ENCODE measurements at places on chromosomes 13 and 19.

DNA sequence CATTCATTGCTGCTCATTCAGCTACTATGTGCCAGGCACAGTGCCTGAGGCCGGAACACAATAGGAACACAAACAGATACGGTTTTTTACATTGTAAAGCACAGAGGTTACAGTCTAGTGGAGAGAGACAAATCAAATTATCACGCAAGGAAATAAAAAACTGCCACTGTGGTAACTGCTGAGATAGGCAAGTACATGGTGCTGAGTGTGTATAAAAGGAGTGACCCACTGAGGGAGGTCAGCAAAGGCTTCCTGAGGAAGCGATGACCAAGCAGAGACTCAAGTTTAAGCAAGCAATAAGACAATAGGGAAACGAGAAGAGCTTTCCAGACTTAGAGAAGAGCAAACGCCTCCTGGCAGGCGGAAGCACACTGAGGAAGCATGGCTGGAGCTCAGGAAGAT is 56.4 kb downstream of the NUFIP1 start:
- no peak for DNase-seq

GRCh38 chr13:68170961-68171360 is 940.8 kb upstream of the PCDH9 start:
- peak; percentile 0 for DNase-seq

GRCh38 chr13:47294691-47295090 is 397.8 kb upstream of the HTR2A start:
- DNase-seq, result no peak

GRCh38 chr13:27293873-27294515 is 23.4 kb downstream of the RASL11A start:
- peak; percentile 49 for DNase-seq

DNA sequence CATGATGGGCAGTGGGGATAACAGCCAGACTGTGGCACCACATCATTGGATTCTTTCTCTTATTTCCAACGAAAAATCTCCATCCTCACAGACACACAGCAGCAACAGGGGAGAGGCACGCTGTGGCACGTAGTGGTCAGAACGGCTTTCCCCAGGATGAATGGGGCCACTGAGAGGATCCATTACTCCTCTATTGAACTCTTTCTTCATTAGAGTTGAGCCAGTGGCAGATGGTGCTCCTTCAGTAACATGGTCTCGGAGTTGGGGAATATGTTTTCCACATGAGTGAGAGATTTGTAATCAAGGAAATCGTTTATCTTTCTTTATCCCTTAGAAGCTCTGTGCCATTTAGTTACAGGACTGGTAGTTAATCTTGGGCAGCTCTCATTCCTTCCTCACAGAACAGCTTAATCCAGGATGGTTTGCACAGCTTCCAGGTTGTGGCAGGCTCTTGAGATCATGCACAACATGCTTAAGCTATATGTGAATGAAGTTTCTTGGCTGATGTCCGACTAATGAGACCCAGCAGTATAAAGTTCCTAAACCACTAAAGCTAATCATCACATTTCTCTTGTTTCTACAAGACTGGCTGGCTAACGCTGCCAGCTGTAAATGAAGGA is 180.5 kb upstream of the SLC10A2 start:
- DNase-seq, result no peak

DNA sequence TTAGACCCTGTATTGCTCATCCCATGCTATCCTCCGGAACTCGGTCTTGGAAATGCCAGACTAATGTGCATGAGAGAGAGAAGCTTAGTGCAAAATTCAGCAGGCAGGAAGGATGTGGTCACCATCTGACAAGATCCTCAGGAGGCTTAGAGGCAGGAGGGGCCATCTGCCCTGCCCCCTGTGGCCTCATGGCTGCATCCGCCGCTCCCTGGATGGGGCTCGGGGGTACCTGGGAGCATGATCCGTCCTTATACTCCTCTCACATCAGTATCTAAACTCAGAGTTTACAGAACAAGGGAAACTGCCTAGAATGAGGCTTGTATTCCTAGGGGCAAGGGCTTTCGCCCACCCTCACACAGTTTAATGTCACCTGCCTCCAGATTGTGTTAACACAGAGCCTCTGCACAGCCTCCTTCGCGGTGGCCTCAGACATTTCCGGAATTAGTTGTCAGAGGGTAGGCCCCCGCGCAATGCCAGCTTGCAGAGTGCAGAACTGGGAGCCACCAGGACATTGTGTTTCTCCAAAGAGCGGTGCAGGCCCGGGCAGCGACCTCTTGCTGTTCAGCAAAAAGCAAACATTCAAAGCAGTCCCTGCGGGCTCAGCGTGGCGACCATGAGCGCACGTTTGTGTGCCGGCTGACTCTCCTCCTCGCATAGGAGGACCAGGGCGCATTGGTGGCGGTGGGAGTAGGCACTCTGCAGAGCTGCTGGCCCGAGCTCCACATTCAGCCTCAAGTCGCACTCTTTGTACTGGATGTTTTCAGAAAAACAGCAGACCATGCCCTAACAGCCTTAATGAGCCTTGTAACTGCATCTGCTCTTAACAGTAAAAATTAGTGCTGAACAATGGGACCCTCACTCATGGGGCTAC is 39.1 kb downstream of the GPR12 start:
- DNase-seq, result peak; percentile 33

DNA sequence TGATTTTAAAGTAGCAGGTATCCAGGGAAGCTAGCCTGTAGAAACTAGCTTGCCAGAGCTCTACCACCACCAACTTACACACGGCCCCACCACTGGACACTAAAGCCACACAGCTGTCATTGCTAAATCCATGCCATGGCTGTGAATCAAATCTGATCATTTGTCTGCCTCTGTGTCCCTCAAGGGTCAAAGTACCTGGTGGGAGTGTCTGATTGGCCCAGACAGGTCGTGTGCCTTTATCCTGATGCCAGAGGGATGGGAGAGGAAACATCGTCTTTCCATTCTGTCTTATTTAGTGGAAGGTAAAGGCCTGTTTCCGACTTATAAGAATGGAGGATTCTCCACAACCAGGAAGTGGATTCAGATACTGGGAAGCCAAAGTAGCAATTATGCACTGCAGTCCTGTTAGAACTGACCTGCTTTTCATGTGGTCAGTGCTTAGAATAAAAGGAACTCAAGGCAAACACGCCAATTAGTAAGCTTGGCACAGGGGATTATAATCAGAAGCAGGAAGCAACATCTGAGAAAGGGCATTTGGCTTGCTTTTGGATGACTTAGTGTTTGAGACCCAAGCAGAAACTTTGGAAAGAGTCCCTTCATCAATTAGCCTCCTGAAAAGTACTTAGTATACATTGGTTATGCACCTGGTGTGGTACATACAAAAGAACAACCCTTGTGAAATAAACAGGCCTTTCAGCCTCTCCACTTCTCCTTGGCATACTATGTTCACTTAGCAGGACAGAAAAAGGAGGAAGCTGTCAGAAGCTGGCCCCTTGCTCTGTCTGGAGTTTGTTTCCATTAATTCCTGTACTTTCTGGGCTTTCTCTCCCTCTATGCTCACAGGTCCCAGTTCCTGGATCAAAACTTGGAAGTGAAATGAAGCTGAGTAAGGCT is 192.4 kb downstream of the NUFIP1 start:
- no peak for DNase-seq

GRCh38 chr19:17765069-17765618 is 13.9 kb downstream of the FCHO1 start:
- DNase-seq, result no peak

DNA sequence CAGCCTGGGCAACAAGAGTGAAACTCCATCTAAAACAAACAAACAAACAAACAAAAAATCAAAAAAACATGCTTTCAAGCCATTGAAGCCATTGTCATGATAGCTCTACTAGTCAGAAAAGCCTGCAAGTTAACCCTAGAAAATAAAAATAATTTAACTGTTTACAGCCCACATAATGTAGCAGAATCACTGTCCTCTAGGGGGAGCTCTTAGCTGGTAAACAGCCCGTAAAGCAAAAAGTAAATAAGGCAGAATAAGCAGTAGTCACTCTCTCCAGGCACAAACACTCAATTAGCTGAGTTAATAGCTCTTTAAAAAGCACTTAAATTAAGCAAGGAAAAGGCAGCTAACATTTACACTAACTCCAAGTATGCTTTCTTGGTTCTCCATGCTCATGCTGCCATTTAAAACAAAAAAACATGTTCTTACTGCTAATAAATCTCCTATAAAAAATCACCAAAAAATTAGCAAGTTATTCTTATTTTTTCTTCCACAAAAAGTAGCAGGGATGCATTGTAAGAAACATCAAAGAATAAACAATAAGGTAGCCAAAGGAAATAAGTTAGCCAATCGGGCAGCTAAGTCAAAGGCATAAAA is 11.3 kb downstream of the LILRB4 start:
- DNase-seq, result no peak

DNA sequence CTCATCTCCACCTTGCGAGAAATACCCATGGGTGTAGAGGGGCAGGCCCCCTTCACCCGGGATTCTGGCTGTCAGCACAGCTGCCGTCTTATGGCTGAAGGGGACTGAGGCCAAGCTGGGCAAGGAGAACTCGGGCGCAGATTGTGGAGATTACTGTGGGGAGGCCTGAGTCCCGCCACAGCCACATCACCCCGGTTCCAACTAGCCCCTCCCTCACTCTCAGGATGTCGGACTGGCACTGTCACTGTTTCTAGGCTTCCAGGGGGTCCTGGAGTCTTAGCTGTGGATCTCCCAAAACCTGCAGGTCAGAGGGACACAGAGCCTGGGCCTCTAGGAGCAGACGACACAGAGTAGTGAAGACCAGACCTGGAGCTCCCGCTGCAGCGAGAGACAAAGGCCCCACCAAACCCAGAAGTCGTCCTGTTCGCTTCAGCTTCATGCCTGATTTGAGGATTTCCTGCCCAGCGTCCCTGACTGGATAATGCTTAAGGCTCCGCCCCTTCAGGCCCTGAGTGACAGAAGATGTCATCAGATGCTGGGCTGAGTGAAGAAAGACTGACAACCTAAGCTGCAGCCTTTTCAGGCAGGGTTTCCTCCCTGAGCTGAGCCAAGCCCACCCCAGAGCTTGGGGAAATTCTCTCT is 55.8 kb downstream of the ZNF93 start:
- no peak for DNase-seq

DNA sequence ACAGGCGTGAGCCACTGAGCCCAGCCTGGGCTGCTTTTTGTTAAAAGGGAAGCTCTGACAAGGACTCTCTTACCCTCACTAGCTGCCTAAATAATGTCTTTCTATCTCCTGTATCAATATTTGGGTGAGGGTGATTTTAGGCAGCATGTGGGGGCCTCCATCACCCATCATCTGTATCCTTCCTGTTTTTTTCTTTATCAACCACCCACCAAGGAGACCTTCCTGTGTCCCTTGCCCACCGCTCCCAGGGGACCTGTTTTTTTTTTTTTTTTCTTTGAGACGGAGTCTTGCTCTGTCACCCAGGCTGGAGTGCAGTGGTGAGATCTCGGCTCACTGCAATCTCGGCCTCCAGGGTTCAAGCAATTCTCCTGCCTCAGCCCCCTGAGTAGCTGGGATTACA is 5.4 kb upstream of the NDUFB7 start:
- no peak for DNase-seq

DNA sequence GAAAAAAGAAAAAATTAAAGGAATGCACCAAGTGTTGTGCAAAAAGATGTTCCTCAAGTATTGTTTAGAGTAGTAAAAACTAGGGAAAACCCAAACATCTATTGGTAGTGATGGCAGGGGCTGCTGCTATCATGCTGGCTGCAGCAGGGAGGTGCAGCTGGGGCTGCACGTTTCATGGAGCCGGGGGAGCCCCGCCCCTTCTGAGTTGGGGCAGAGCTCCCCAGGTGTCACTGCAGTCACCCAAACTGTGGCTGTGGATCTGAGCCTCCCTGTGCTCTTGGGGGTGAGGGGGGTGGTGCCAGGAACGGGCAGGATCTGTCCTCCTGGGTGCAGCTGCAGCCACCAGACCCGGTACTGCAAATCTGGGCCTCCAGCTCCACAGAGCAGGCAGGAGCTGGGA is 11.5 kb upstream of the UBE2S start:
- DNase-seq, result no peak

DNA sequence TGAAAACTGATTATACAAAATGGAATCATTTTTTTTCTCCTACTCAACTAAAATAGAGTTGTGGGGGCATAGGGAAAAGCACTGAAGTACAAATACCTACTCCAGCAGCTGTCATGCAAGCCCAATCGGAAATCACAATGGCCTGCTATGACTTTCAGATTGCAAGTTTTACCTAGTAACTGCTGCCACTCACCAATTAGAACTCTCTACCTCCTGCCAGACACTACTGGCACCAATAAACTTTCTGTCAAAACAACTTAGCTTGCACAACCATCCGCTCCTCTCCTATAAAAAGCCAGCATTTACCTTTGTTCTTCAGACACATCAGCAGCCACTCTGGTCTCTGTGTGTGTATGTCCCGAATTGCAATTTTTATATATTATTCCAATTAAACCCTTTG is 9.3 kb upstream of the TRPC4 start:
- DNase-seq, result no peak

DNA sequence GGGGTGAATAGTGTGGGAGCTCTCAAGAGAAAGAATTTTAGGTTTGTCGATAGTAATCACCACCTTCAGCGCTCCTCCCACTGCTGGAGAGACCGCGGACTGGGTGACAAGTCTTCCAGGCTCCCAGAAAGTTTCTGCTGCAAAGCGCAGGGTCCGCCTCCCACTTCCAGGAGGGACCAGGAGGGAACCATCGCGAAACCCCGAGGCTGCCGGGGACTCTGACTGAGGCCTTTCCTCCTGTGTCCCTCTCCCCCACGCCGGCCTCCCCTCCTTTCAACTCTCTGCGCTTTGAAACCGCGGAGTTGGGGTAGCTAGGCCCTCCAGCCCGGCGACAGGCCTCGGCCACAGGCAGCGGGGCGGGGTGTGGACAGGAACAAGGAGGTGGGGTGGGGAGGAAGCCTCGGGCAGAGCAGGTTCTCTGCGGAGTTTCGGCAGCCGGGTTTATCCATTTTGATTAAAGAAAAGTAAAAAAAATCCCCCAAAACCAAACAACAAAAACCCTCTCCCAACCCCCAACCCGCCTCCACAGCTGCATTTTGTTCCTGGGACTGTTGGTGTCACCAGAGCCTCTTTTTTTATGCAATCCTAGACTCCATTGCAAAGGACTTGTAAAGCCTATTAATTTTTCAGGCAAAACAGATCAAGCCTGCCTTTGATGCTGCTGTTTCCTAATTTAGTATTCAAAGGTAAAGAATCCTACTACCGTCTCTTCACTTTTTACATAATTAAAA is 157.2 kb downstream of the TM9SF2 start:
- DNase-seq, result peak; percentile 44

DNA sequence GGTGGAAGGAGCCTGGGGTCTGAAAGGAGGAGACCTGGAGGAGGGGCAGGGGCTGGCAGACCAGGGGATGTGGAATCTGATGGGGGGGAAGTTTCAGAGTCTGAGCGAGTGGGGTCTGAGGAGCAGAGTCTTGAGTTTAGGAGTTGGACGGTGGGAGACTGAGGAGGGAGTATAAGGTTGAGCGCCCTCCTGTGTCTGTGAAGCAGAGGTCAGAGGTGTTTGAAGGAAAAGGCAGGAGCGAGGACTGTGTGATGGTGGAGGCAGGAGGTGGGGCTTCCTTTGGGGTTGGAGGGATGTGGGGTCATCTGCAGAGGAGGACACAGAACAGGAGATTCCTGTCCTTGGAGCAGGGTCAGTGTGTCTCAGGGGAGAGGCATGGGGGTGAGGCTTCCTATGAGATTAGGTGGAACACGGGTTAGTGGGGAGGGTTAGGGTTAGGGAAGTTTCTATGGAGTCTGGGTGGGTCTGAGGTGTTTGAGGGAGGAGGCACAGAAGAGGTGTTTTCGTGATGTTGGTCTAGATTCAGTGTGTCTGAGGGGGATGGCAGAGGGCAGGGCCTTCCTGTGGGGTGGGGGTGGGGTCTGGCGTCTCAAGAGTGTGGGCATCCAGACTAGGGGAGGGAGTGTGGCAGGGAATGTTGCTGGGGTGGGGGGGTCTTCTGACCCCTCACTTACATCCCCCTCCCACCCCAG is 8.3 kb downstream of the RYR1 start:
- DNase-seq, result no peak

Data from CD8-positive, alpha-beta T cell (primary cell).